ENCODE measurements at places on chromosomes 3 and 15. TPM values are rescaled to one million over a fixed set of nuclear protein-coding genes. Genes with fewer than 3 reads are reported as not detected.

The PLA2G4D gene
- total RNA-seq, result not detected

The CLDN1 gene
- total RNA-seq, result 151 TPM

- DNase-seq, result no peak
These were observed 17.2 kb downstream of the QRICH1 start for GRCh38 chr3:49076646-49077045.

The RBMS3 gene
- 15.0 TPM for total RNA-seq

DNA sequence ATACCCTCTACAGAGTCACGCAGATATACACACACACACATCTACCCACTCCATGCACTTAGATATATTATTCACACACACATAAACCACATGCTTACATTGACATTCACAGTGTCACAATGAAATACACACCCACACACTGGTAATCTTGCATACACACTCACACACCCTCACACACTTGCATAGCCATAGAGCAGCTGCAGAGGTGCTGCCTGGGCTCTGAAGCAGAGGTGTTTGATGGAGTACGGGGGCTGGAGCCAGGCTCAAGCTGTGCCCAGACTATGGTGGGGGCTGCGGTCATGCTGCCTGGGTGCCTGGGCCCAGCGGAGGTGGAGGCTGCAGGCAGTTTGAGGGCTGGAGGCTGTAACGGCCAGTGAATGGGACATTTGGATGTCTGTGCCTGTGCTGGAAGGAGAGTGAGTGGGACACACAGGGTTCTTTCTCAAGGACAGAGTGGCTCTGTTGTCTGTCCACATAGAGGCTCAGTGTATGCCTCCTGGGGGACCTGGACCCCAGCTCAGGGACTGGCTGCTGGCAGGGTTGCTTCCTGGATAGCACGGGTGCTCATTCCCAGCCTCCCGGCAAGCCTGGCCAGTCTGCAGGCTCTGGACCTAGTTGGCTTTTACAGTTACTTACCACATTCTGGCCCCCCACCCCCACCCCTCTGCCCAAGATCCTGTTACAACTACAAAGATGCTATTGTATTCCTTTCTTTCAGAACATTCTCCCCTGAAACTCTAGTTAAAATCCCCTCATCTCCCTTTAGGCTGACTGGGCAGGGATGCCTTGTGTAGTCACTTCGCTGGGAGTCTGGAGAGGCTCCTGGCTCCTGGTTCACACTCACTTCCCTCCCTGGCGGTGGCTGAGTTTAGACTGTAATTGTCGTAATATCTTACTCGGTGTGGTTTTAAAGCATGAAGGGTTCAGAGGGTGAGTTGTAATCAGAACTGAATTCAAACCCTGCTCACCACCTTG, 12.5 kb downstream of the GASK1A start:
- no peak for DNase-seq

DNA sequence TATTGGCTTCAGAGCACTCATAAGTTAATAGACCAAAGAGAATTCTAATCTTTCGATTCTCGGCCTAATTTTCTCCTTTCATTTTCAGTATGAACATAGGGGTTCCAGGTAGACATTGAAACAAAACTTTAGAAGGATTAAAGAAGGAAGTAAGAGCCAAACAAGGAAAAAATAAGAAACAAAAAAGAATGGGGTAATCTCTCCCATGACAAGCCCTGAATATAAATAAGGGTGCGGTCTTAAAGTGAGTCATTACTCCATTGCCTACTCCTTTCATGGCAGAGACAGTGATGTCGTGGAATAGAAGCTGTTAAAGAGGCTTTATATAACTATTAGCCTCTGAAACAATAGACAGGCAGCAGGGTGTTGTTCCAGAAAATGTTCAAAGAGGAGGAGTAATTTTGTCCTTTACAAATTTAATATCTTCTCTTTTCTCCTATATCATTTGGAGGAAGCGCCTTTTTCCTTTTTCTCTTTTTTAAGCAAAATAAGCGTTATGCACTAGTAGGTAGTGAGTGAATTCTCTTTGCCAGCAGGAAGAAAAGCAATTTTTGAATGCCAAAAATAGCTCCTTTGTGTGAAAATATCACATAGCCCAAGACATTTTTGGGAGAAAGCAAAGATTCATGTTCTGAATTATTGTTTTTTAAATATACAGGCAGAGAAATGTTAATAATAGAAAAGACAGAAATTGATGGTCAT, 607.9 kb upstream of the KCNMB2 start:
- peak; percentile 72 for DNase-seq

- no peak for DNase-seq
These were observed 34.8 kb downstream of the EMC4 start for GRCh38 chr15:34259566-34259965.

- DNase-seq, result no peak
These were observed 12.6 kb downstream of the ATXN7 start for GRCh38 chr3:63876260-63876659.

DNA sequence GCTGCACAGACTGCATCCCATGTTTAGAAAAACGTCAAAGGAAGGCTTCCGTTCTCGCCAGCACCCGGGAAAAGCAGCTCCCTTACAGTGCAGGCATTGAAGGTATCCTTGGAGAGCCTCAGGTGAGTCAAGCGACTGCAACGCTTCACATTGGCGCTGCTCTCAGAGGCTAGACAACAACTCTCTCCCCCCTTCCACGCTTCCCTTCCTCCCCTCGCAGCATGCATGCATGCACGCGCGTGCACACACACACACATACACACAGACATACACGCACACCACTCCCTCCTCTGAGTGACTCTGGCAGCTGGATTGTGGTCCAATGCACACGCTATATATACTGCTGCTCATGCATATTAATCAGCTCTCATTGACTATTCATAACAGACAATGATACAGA, 191.1 kb downstream of the PDZRN3 start:
- no peak for DNase-seq

DNA sequence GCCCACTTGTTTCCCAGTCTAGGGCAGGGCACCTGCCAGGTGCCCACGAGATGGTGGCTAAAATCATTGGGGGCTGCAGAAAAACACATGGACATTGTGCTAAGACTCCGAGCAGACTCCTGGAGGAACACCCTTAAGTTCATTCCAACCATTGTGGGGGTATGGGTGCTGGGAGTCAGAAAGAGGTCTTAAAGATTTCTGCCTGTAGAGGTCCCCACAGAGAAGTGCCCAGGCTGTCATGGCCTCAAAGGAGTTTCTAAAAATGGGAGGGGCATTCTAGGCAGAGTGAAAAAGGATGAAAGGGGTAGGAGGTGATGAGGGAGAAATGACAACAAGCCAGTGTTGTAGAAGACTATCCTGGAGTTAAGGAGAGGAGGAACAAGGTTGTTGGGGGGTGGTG, 17.1 kb downstream of the RBP1 start:
- no peak for DNase-seq

DNA sequence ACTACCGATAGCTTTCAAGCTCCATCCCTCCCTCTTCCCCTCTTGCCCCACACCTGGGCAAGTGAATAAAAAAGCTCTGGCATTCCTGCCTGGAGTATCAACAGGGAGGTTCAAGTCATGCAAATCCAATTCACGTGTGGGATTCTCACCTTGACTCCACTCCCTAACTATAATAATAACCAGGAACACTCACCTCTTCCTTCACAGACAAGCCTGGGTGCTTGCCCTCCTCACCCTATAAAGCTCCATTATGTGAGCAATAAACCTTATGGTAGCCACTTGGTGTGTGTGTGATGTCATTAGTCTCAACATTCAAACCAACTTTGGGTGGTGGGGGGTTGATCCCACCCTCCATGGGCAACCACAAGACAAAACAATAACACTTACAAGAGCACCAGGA, 16.6 kb downstream of the CHDH start:
- no peak for DNase-seq

GRCh38 chr15:93045191-93045785, 43.7 kb downstream of the RGMA start:
- DNase-seq, result no peak

- DNase-seq, result no peak
These were observed 310.7 kb downstream of the ARPP21 start for GRCh38 chr3:35950021-35950420.
